Stimulated activated CD4-positive, alpha-beta T cell treated with anti-CD3 and anti-CD28 coated beads, TNF-alpha, amount 100 ng/mL, for 1 hour (primary cell): ENCODE measurements at places on chromosomes 12 and 14.

DNA sequence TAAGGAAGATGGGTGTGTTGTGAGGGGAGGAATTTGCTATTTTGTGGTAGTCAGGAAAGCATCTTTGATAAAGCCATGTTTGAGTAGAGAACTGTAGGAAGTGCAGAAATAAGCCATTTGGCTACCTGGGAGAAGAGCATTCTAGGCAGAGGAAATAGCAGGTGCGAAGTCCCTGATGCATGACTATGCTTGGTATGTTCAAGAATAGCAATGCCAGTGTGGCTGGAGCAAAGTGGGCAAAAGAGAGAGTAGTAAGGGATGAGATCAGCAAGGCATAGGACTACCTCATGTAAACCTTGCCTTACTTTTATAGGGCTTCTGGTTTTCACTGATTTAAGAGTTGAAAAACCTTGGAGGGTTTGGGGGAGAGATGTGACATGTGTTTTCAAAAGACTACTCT lies 365.5 kb upstream of the GARIN6 start:
- DNase-seq = no peak

- no peak for DNase-seq
Measured at GRCh38 chr12:48773686-48774085, 15.2 kb downstream of the ADCY6 start.

GRCh38 chr12:38664661-38665269 lies 240.6 kb downstream of the CPNE8 start:
- DNase-seq = no peak

DNA sequence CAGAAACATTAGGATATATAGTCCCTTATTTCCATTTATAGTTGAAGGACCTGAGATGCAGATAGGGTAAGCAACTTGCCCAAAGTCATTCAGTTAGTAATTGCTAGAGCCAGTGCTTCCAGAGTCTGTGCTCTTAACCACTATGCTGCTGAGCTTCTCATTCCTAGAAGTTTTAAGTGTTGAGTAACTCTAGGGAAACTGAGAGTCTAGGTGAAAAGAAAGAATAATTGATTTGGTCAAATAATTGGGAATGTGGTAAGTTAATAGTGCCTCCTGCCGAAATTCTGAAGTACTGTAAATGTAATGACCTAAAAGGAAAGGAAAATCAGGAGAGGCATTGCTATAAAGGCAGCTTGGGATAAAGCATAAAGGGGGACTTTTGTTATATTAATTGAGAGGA lies 14.1 kb downstream of the PYROXD1 start:
- no peak for DNase-seq
